PC-9 (cell line): ENCODE measurements at places on chromosomes 2 and 18.

GRCh38 chr2:38632980-38633379, 30.3 kb upstream of the HNRNPLL start:
- H3K27me3 ChIP-seq = no peaks in the 10 kb centered on the region
- no peak overlapping the region for H3K4me3 ChIP-seq
- no peak for DNase-seq
- peaks cover 8% of the 10 kb centered on the region for H3K4me1 ChIP-seq
- no peak overlapping the region for H3K27ac ChIP-seq
- H3K36me3 ChIP-seq = no peaks in the 10 kb centered on the region

DNA sequence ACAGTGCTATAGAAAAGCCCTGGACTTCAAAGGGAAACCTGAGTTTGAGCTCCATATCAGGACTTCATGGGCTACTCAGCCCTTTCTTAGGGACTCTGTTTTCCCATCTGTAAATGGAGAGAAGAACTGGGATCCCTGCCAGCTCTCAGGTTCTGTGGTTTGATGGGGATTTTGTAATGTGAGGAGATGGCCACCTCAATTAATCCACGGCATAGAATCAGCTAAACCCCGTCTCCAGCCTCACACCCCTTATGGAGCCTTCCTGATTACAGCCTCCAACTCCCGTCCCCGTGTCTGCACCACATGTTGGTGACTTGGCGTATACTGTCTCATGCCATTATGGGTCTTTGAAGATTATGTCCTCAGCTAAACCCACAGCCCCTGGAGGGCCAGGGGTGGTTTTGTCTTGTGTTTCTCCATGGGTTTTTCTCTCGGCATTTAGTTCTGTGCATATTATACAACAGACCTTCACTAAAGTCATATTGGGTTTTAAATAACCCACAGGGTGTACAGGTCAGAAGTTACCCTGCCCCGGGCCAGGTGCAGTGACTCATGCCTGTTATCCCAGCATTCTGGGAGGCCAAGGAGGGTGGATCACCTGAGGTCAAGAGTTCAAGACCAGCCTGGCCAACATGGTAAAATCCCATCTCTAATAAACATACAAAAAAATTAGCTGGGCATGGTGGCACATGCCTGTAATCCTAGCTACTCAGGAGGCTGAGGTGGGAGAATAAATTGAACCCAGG, 63.8 kb upstream of the PPP1CB start:
- H3K4me3 ChIP-seq = no peak overlapping the region
- H3K27me3 ChIP-seq = no peaks in the 10 kb centered on the region
- peaks cover 53% of the 10 kb centered on the region for H3K4me1 ChIP-seq
- H3K27ac ChIP-seq = no peak overlapping the region

DNA sequence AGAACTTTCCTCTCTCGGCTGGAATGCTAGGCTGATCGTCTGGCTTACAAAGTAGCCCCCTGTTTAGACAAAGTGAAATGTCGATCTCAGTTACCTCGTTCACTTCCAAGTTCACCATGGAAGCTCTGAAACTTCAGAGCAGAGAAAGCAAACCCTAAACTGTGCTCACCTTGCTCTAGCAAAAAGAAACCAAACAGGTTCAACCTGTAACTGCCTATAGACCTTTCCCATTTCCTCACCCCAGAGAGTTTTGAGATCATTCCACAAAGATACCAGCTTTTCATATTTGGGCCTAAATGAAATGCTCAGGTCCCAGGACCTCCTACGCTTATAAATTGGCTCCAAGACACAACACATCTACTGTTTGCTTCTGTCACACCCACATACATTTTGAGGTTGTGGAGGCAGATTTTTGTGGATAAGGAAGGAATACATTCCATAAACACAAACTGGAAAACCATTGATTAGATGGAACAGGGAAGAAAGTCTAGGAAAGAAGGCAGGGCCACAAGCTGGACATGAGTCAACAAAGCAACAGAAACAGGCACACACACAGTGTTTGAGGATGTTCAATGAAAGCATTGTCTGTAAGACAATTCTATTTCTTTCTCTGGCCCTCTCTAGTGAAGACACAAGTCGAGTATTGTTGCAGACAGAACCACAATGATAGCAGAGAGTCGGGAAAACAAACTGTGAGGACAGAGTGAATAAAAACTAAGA, 52.8 kb upstream of the TGIF1 start:
- DNase-seq = peak; percentile 83
- H3K27me3 ChIP-seq = no peaks in the 10 kb centered on the region
- peaks cover 27% of the 10 kb centered on the region for H3K4me1 ChIP-seq
- peak overlapping the region; percentile 30; the same call in 1 of the 2 replicates for H3K4me3 ChIP-seq

GRCh38 chr2:143442193-143442592, 313.0 kb downstream of the ARHGAP15 start:
- no peaks in the 10 kb centered on the region for H3K27me3 ChIP-seq
- DNase-seq = no peak
- no peak overlapping the region for H3K4me3 ChIP-seq
- no peak overlapping the region for H3K27ac ChIP-seq
- no peaks in the 10 kb centered on the region for H3K36me3 ChIP-seq

- H3K4me1 ChIP-seq = no peaks in the 10 kb centered on the region
- DNase-seq = no peak
- H3K4me3 ChIP-seq = no peak overlapping the region
These were observed 55.0 kb downstream of the RPL37A start for GRCh38 chr2:216553482-216554240.

DNA sequence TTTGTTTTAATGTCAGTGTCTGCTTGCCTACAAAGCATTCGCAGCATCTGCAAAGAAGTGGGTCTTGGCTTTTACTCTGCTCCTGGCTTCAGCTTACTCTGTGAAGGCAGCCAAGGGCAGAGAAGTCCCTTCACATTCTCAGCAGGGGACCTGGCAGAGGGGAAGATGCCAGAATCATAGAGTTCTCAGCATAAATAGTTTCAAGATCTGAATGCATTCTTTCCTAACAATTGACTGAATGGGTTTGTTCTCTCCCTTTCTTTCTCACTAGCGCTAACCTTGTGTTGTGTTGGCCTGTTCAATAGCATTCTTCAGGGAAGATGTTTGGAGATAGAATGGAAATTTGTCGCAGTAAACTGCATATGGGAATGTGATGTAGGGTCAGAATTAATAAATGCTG, 106.9 kb downstream of the FARSB start:
- no peak overlapping the region for H3K4me3 ChIP-seq
- no peak for DNase-seq
- no peaks in the 10 kb centered on the region for H3K4me1 ChIP-seq
- H3K36me3 ChIP-seq = no peaks in the 10 kb centered on the region
- no peak overlapping the region for H3K27ac ChIP-seq

- H3K36me3 ChIP-seq = no peaks in the 10 kb centered on the region
- H3K27ac ChIP-seq = no peak overlapping the region
- no peak overlapping the region for H3K4me3 ChIP-seq
- no peaks in the 10 kb centered on the region for H3K27me3 ChIP-seq
These were observed 176.1 kb downstream of the VAPA start for GRCh38 chr18:10089881-10090280.

- H3K27me3 ChIP-seq = no peaks in the 10 kb centered on the region
- no peak overlapping the region for H3K4me3 ChIP-seq
- H3K4me1 ChIP-seq = peaks cover 3% of the 10 kb centered on the region; the same call in 1 of the 2 replicates
- DNase-seq = no peak
These were observed 10.2 kb upstream of the SPATA3 start for GRCh38 chr2:230985519-230986231.

DNA sequence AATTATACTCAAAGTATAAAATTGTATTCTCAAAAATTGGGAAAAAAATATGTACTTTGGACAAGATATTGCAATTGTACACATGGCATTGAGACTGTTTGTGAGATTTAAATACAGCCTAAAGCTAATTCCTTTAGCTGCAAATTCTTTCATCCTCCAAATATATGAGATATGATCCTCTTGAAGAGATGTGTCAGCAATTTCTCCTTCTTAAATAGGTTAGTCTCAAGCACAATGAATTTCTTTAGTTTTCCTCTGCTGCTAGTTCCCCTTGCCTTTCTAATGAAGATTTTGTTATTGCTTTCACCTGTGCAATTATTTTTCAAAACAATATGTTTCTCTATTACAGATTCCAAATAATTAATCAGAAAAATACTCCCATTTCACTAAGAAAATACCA, 153.4 kb upstream of the GULP1 start:
- H3K36me3 ChIP-seq = no peaks in the 10 kb centered on the region
- H3K4me3 ChIP-seq = no peak overlapping the region
- H3K4me1 ChIP-seq = no peaks in the 10 kb centered on the region
- H3K27ac ChIP-seq = no peak overlapping the region
- DNase-seq = no peak

- no peak for DNase-seq
- H3K4me1 ChIP-seq = peaks cover 15% of the 10 kb centered on the region
- H3K4me3 ChIP-seq = peak overlapping the region; percentile 63; the same call in 1 of the 2 replicates
- no peak overlapping the region for H3K27ac ChIP-seq
These were observed 1.9 kb downstream of the GLI2 start for GRCh38 chr2:120737340-120738101.

- H3K4me1 ChIP-seq = peaks cover 27% of the 10 kb centered on the region
- no peaks in the 10 kb centered on the region for H3K36me3 ChIP-seq
- H3K27me3 ChIP-seq = no peaks in the 10 kb centered on the region
- no peak overlapping the region for H3K4me3 ChIP-seq
- no peak for DNase-seq
These were observed 62.0 kb downstream of the LTBP1 start for GRCh38 chr2:33008716-33009115.

DNA sequence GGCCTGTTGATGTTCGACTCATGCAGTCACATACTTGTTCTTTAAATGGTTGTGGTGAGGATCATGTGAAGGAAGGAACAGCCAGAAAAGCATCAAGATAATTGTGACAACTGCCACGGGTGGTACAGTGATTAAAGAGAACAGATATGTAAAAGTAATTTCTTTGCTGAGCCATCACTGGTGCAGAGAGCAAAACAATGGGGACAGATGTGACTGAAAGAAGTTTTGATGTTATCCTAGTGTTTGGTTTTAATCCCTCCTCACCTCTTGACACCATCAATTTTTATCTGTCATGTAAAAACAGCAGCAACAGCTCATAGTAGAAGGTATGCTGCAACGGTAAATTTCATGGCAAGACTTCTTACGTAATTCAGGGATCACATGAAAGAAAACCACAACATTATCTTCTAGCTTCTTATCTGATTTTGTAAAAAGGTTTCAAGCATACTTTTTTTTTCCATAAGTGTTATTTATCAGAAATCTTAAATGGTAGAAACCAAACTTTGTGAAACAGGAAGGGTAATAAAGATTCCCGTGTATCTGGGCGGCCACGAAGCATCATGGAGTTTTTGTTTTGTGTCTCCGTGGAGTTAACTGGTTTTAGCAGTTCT, 65.2 kb downstream of the PLCL1 start:
- no peak overlapping the region for H3K4me3 ChIP-seq
- H3K36me3 ChIP-seq = no peaks in the 10 kb centered on the region
- H3K27me3 ChIP-seq = no peaks in the 10 kb centered on the region
- no peaks in the 10 kb centered on the region for H3K4me1 ChIP-seq

DNA sequence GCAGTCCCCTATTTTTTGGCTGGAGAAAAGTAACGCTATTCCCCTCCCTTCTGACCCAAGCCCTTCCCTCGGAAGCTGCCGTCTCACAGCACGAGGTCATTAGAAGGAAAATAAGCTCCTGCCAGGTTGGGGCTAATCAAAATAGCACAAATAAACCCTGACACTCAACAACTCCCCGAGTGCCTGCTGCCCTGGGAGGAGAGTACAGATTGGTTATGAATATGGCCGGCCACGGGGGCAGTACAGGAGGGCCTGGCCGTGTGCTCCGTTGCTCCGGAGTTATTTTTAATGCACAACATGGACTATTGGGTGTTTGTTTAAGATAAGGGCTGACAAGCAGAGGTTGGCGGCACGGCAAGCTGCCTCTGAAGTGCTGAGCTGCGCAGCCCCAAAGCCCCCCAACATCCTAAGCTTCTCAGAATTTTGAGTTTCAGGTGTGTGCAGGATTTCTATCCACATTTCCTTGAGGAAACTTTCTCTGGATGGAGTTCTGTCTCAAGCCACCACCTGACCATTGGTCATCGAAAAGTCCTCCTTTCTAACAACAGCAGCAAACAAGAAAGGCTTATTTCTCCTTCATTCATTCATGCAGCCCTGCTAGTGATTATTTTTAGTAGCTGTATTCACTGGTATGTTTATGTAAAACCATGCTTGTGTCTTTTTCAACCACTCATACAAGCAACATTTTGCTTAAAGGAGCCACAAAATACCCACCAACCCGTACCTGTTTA, 58.7 kb downstream of the PAX3 start:
- peaks cover 94% of the 10 kb centered on the region for H3K27me3 ChIP-seq
- H3K36me3 ChIP-seq = no peaks in the 10 kb centered on the region
- H3K4me3 ChIP-seq = no peak overlapping the region
- H3K27ac ChIP-seq = no peak overlapping the region

GRCh38 chr2:21910832-21911507, 787.2 kb downstream of the TDRD15 start:
- no peak for DNase-seq
- no peak overlapping the region for H3K4me3 ChIP-seq
- H3K27me3 ChIP-seq = no peaks in the 10 kb centered on the region
- H3K4me1 ChIP-seq = no peaks in the 10 kb centered on the region

- H3K4me1 ChIP-seq = 0 out of 2 replicates have a peak, but pooled peaks cover 7% of the 10 kb centered on the region
- H3K4me3 ChIP-seq = no peak overlapping the region
- no peaks in the 10 kb centered on the region for H3K27me3 ChIP-seq
These were observed 283.2 kb downstream of the MREG start for GRCh38 chr2:215729985-215730620.

- H3K36me3 ChIP-seq = no peaks in the 10 kb centered on the region
- peaks cover 12% of the 10 kb centered on the region; the same call in 1 of the 2 replicates for H3K4me1 ChIP-seq
- peak; percentile 36 for DNase-seq
- no peak overlapping the region for H3K4me3 ChIP-seq
- H3K27me3 ChIP-seq = no peaks in the 10 kb centered on the region
These were observed 132.9 kb downstream of the BARD1 start for GRCh38 chr2:214676421-214677089.

- no peak overlapping the region for H3K4me3 ChIP-seq
- no peak for DNase-seq
- H3K27ac ChIP-seq = no peak overlapping the region
- no peaks in the 10 kb centered on the region for H3K27me3 ChIP-seq
- H3K36me3 ChIP-seq = no peaks in the 10 kb centered on the region
- H3K4me1 ChIP-seq = no peaks in the 10 kb centered on the region
These were observed 17.8 kb downstream of the NCOA1 start for GRCh38 chr2:24508878-24509277.

GRCh38 chr2:44137872-44138551, 30.7 kb upstream of the PPM1B start:
- no peaks in the 10 kb centered on the region for H3K36me3 ChIP-seq
- no peak overlapping the region for H3K4me3 ChIP-seq
- no peaks in the 10 kb centered on the region for H3K27me3 ChIP-seq
- H3K4me1 ChIP-seq = peaks cover 24% of the 10 kb centered on the region
- H3K27ac ChIP-seq = no peak overlapping the region
- DNase-seq = no peak

DNA sequence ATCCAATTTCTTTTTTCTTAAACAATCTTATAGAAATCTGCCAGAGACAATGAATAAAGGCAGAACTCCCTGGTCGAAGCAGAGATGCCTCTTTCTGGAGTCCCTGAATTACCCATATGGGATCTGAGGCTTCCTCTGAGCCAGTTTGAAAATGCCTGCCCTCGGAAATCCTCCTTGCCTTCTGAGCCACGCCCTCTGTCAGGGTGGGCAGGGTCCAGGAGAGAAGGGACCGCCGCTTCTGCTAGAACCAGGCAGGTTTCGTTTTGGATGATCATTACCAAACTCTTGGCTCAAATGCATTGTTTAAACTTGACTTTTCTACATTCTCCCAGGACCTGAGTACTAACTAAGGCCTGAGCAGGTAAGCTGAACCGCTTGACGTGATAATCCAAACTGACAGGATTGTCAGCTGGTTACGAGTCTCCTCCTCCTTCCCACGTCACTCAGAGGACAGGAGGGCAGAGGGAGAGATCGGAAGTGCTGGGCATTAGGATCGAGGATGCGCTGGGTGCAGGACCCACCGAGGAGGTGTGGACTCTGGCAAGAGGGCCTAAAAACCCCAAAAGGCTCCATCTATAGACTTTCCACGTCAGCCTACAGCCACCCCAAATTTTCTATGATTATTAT, 128.4 kb downstream of the KLHL29 start:
- DNase-seq = no peak
- no peaks in the 10 kb centered on the region for H3K36me3 ChIP-seq
- H3K27ac ChIP-seq = no peak overlapping the region
- H3K4me3 ChIP-seq = no peak overlapping the region
